ENCODE measurements at places on chromosomes 7 and 10.

DNA sequence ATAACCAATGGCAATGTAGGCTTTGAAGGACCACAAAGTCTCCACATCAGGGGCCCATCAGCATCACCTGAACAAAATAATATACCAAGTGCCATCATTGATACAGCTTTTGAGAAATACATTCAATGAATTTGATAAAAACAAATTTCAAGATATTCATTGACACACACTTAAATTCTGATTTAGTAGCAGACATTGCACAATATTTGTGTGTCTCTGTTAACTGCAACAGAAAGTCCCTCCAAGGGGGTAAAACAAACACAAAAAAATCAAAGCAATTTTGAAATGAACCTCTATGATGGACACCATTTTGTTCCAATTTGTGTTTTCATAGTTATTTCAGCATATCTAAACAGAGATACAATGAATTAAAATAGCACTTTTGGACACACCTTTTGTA, 86.8 kb upstream of the RSU1 start:
- DNase-seq = no peak

DNA sequence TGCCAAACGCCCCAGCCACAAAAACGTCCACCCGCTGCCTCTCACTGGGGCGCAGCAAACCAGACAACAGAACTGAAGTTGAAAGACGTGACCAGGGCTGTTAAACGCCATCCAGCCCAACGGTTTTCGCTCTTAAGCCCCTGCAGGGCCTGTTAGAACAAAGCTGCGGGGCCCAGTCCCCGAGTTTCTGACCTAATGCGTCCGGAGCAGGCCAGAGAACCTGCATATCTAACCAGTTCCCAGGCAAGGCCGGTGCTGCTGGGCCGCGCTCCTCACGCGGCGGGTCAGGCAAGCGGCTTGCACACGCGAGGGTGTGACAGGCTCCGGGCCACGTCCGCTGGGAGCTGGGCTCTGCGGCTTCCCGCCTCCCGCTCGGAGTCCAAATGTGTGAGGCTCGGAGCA, 87.0 kb downstream of the PTPRN2 start:
- no peak for DNase-seq

GRCh38 chr10:48241332-48241731, 33.2 kb downstream of the FRMPD2 start:
- DNase-seq = no peak

DNA sequence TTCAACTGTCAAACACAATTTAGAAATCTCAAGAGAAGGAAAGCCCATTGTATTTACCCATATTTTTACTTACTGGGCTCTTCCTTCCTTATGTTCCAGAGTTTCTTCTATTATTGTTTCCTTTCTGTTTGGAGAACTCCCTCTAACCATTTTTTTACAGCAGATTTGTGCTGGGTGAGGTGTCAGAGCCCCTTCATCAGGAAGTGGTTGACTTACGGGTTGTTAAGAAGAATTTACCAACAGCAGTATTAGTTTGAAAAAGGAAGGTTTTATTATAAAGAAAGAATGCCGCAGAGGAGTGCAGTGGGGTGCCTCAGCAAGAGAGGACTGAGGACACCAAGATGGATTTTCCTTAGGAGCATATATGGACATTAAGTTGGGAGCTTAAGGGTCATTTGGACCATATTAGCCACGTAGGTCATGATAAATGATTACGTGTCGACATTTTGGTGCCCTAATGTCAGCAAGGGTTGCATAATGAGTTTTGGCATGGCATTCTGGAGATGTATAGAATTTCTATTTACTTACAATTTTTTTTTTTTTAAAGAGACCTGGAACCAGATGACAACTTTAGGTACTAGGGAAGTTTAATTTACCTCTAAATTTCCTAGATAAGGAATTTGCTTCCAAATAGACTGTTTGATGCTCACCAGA, 6.3 kb upstream of the TBATA start:
- DNase-seq = no peak

DNA sequence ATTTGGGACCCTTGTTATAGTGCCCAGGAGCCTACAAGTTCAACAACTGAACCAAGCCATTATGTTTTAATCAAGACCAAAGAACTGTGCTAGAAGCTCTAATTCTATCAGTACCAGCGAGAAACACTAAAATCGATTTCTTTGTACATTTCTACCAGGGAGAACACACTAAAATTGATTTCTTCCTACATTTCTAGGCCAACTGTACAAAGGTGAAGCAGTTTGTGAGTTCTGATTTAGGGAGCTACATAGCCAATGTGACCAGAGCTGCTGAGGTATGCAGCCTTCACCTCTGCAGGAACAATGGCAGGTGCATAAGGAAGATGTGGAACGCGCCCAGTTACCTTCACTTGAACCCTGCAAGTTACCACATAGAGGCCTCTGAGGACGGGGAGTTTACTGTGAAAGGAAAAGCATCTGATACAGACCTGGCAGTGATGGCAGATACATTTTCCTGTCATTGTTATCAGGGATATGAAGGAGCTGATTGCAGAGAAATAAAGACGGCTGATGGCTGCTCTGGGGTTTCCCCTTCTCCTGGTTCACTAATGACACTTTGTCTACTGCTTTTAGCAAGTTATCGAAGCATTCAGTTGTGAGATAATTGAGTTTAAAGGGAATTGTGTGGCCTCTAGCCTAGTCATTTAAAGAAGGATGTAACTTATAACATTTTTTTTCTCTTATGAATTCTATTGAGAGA, 31.7 kb downstream of the HYAL4 start:
- DNase-seq = no peak

- DNase-seq = no peak
Observed at GRCh38 chr10:84715911-84716310, 387.5 kb downstream of the CCSER2 start.

DNA sequence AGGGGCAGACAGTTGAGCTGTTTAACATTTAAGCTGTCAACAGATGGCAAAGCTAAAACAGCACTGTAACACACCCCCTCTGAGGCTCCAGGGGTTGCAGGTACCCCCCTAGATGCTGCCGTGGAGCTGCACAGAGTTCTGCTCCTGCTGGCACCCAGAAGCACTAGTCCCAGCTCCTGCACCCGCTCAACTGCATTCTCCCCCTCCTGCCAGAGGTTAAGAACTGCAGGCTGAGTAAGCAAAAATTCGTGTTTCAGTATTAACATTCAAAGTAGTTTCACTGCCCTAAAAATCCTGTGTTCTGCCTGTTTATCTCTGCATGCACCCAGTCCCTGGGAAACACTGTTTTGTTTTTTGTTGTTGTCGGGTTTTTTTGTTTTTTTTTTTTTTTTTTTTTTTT, 790.8 kb upstream of the KCND2 start:
- no peak for DNase-seq

DNA sequence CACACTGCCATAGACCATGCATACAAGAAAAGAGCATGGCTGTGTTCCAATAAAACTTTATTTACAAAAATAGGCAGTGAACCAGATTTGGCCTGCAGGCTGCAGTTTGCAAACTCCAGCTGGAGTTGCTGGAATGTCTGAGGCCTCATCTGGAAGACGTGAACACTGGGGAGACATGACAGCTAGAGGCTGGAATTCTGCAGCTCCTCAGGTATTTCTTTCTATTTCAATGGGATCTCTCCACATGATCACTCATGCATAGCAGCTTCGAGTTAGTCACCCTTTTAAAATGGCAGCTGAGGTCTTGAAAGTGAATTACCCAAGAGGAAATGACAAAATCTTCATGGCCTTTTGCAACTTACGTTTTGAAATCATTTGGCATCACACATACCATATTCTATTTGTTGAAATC, 52.6 kb upstream of the BET1 start:
- no peak for DNase-seq

DNA sequence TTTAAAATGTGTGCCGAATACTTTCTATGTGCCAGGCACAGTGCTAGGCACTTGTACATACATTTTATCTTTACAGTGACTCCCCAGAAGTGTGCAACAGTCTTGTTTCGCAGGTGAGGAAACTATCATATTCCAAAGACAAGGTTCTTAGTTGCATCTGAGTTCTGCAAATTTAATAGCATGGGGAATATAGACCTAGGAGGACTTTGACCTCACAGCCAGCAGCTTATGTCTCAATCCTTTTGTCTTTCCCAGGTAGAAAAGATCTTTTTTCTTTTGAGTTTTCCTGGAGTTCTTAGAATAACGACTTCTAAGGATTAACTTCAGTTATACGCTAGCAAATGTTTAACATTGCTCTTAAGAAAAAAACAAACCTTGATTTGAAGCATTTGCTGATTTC, 482.8 kb upstream of the ZMIZ1 start:
- no peak for DNase-seq

GRCh38 chr7:106231856-106232490, 52.8 kb downstream of the NAMPT start:
- DNase-seq = no peak

- DNase-seq = no peak
Observed at GRCh38 chr10:124221356-124222317, 128.2 kb upstream of the CHST15 start.

DNA sequence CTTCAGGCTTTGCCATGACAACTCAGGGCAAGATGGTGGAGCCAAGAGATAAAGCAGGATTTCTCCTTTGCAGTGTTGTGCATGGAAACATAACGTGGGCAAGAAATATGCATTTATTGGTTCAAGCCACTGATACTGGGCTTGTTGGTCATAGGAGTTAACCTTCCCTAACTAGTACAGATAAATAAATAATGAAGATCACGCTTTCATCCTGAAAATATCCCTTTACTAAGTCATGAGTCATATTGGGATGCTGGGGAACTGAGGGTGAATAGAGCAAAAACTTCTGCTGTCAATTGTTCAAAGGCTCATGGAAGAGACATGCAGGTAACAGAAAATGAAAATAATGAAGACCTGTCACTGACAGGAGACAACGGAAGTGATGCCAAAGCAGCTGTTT, 55.5 kb downstream of the TES start:
- no peak for DNase-seq

GRCh38 chr7:43482679-43483252, 100.1 kb upstream of the STK17A start:
- no peak for DNase-seq

DNA sequence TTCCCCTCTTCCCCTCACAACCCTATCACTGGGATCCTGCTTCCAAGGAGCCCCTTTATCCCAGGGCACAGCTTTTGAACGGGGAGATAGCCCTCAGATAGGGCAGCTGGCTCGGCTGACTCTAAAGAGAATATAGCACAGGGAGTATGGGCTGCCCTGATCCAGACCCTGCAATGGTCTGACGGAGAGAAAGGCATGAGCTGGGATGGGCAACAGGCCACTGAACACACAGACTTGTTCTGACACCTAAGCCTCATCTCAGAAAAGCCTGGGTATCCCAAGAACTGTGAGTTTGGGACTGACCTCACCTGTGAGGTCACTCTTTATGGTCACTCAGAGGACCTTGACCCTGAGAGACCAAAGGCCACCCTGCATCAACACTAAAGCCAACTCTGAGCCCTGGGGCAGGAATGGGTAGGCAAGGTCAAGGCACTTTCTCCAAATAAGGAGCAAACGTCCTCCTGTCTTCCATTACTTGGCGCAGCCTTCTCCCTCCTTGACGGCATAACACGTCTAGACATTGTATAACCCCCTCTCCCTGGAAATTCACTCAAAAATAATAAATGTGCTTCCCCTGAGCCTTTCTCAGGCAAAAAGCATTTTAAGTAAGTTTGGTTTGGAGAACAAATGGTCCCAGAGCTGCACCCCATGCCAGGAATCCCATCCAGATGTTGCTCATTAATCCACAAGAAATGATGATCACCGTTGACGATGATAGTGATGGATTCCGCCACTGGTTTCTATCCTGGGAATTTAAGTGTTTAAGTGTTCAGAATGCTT, 8.2 kb upstream of the LRRC18 start:
- no peak for DNase-seq

- no peak for DNase-seq
Observed at GRCh38 chr7:15586266-15586665, 24.5 kb upstream of the AGMO start.

DNA sequence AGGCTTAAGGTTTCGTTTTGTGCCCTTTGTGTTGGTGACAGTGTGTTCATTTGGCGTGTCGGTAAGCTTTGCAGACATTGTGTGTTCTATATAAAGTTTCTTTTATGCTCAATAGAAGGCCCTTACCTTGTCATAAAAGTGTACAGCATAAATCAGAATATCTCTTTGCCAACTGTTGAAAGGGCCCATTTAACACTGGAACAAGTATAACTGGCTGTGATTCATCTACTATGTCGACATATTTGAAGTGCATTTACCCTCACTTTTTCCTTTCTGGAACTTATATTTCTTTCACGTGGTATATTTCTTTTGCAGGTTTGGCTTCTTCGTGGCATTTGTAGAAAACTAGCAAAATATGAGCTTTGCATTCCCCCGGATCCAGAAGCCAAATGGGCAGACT, 32.7 kb downstream of the EEPD1 start:
- no peak for DNase-seq

- DNase-seq = no peak
Observed at GRCh38 chr10:121596689-121597503, 1.3 kb downstream of the FGFR2 start.

- no peak for DNase-seq
Observed at GRCh38 chr7:38699471-38699870, 68.3 kb upstream of the AMPH start.

DNA sequence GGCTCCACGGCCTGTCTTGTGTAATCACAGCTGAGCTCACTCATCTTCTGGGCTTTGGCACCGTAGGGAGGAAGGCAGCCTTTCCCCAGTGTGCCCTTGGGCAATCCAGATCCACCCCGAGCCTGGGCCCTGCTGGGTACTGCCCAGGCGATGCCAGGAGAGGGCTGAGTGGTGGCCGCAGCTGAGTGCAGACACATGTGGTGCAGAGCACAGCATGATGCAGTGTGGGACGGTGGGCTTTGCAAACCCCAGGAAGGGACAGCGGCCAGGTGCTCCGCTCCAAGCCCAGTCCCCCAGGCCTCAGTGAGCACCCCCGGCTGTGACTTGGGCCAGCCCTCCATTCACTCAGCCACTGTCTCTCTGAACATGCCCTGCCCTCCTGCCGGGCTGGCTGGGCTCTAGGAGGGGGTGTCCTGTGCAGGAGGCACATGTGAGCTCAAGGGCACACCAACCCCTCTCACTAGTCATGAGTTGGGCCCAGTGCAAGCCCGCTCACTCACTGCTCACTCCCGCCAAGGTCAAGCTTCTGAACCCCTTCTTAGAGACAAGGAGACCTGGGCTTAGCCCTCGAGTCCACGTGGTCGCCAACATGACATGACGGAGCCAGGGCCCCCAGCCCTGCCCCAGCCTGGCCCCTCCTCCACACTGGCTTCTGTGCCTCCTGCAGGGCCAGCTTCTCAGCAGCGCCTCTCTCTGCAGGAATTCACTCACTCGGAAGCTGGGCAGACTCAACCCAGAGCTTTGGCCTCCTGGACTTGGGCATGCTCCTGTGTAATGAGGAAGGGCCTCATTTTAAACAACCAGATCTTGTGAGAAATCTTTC, 77.5 kb upstream of the INSIG1 start:
- no peak for DNase-seq

- no peak for DNase-seq
Observed at GRCh38 chr10:107144490-107144889, 20.0 kb downstream of the SORCS1 start.

- DNase-seq = no peak
Observed at GRCh38 chr10:30803892-30804322, 174.4 kb upstream of the LYZL2 start.
